Stimulated activated CD8-positive, alpha-beta memory T cell treated with anti-CD3 and anti-CD28 coated beads, Interleukin-4, amount 100 ng/mL, for 4 hours (primary cell): ENCODE measurements at places on chromosomes 4 and X.

DNA sequence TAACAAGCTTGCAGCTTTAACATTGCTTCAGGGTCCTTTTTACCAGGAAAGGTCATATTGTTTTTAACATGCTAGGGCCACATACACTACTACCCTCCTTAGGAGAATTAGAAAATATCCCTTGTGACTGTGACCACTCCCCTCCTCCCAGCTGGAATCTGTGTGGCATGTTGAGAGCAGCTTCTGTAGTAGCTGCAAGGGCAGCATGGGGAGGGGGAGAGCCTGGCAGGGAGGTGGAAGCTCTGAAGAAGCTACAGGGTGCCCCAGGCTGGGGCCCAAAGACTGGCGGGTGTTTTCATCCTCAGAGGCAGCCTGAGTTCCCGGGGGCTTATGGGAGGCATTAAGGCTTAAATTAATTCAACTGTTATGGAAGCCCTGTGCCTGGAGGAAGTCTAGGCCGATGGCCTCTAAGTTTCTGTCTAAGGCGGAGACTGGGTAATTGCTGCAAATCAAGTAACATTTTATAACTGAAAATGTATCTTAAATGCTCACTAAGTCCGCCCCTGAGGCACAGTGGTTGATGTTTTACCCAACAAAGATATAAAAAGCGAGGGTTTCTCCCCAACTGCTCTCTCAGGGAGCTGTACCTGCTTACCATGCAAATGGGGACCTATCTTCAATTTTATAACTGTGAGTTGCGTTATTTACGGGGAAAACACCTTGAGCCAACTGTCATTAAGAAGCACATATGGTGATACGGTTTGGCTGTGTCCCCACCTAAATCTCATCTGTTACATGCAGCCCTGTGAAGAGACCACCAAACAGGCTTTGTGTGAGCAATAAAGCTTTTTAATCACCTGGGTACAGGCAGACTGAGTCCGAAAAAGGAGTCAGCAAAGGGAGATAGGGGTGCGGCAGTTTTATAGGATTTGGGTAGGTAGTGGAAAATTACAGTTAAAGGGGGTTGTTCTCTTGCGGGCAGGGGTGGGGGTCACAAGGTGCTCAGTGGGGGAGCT is 37.4 kb upstream of the STS start:
- no peak for DNase-seq

DNA sequence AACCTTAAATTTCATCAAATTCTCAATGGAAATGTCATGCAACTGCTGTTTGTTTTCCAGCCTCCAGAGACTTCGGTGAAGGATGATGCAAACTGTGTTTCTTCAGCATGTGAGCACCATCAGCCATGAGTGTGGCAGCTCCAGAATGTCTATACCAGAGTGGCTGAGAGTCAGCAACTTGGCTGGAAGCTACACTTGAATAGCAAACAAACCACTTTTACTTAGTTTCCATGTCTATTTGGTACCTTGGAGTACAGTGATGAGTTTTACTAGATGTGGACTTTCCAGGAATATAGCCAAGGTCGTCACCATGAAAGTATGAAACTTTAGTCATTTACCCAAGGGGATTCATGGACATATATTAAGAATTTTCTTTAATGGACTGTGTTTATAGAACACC is 4.3 kb upstream of the IL21 start:
- no peak for DNase-seq

- DNase-seq, result no peak
Measured at GRCh38 chrX:15146515-15146914, 123.4 kb downstream of the ASB9 start.

DNA sequence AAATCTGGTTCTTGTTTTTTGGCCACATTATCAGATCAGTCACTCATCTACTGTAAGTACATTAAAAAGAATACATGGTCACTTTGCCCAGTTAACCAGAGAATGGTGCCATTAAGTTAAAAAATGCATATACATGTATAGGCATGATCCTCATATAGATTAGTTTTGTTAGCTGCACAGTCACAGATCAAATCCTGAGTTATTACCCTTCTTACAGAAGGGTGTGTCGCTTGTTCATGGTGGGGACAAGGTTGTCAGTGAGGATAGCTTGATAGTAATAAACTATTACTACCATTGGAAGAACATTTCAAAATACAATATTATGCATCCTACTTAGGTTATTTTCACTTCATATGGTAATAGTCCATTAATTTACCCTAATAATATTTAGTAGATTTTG is 48.5 kb downstream of the GALNT7 start:
- DNase-seq, result no peak

GRCh38 chr4:147928400-147928799 is 196.5 kb downstream of the ARHGAP10 start:
- DNase-seq, result no peak

GRCh38 chr4:156633847-156634246 is 337.8 kb downstream of the PDGFC start:
- DNase-seq, result no peak

GRCh38 chrX:117851025-117851424 is 265.6 kb downstream of the KLHL13 start:
- no peak for DNase-seq

DNA sequence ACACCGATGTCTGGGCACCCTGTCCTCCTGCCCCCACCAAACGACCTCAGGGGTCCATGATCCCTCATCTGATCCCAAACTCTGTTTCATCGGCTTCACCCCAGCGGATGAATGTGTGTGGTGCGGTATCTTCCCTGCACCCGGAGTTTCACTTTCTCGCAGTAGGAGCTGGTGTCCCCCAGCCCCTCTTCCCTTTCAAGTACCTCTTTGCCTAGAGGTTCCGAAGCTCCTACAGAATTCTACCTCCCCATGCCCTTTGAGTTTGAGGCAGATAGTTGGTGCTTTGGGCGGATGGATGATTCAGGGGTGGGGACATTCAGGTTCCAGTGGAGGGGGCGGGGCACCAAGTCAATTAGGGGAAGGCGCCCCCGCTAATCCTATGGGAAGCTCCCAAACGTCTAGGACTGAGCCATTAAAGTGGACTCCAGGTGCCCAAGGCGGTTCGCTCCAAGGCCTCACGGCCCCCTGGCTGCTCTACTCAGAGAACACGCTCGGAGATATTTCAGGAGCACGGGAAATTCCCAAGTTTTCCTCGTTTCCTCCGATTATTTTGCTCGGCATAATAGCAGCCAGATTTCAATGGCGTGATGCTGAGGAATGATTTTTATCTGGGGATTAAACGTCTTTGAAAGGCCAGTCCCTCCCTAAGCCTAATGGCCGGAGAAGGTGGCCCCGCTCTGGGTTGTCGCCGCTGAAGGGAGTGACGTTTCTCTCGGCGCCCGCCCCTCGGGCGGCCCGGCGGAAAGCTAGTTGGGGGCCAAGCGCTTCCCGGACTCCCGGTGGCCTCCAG is 1.3 kb downstream of the MSX1 start:
- DNase-seq, result no peak

DNA sequence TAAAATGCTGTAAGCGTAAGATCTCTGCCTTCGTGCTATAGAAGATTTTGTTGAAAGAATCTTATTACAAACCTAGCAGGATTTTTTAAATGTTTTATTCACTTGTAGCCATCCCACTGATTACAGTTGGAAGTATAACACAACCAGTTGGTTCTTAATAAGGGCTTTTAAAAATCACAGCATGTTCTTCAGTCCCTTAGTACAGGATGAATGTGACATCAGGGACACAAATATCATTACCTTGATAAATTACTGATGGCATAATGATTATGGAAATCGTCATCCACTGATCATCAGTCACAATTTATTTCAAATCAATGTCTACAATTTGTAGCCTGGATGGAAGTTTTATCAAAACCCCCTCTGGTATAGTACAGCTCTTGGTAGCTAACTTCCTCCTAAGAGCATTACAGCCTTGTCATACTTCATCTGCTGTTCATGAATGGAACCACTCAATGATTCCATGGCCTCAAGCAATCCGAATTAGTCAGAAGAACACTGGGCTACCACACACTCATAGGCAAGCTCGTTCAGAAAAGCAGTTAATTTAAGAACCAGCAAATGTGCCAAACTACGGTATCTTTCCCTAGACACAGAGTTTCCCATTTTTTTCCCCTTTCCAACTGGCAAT is 389.2 kb upstream of the TENM3 start:
- DNase-seq, result no peak

GRCh38 chr4:142585411-142585810 is 260.7 kb downstream of the INPP4B start:
- DNase-seq, result no peak

DNA sequence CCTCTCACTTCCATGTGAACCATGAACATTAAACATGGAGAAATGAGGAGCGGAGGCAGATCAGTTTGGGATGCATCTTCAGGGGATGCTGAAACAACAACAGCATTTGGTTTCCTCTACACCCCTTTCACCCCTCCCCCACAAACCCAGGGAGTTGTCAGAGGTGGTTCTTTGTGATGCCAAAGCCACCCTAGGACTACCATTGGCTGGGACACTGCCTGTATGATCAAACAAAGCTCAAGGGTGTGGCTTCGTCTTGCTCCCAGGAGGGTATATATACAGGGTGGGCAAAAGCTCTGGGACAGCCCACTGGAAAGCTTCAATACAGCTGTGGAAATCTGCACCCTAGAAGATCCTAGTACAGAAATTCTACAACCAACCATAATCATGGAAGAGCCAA is at the start of gene SPANXN4:
TSS of gene SPANXN4 (plus strand) at position 301 of the 400 bp plus-strand sequence. CDS start at position 388, 87 bp downstream.
- DNase-seq, result no peak

DNA sequence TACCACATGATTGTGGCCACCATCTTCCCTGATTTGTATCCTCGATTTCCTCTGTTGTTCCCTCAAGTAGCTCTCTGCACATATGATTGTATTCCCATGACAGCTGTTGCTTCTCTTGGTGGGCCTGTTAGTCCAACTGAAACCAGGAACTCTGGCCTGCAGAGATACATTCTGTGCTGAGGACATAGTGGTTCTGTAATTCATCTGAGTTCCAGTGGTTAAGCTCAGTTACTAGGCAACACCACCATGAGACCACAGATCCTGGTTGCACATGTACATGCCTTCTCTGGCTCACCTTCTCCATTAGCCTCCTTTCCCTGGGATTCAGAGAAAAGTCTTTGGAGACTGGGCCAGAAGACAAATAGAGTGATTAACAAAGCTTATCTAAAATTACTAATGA is 172.1 kb upstream of the SLC7A11 start:
- no peak for DNase-seq

DNA sequence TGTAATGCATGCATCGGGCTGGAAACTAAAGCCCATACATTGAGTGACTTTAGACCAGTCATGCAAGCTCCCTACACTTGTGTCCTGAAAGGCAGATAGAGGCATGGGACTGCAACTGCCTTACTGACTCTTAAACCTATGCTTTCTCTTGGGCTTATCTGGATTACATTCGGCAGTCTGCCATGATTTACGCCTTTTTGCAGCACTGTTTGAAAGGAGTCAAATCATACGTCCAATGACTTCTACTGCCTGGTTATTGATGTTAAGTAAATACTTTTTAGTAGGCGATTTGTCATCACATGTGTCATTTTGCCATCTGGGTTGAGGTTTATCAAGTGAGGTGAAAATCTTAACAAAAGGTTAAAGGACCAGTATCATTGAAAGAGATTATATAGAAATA is 31.5 kb downstream of the SORBS2 start:
- no peak for DNase-seq

DNA sequence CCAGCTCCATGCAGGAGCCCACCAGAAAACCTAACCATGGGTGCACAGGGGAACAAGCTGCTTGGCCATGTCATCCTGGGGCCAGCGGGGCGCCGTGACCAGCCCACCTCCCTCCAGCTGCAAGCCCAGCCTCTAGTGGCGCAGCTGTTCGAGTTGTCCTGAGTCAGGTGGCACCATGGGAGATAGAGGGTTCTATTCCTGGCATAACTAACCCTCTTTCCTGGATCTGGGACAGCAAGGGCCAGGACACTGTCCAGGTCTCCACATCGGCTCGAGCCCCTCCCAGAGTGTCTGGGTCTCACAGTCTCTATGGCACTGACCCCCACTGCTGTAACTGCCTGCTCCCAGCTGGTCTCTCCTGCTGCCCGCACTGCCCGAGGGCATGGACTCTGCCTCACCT is 16.7 kb downstream of the ABLIM2 start:
- no peak for DNase-seq

DNA sequence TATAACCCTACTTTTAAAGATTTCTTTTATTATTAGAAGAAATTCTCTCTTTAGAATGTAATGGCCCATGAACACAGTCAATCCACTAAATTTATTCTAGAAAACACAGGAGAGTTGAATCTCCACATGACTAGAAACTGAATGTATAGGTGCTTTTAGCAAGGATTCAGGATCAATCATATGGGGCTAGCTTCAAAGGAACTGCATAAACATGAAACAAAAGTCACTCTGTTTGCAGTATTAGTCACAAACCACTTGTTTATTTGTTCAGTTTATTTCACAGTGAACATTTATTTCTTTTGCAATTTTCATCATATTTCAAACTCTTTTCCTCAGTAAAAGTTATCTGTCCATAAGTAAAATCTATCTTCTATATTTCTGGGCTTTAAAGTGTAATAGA is 1604.6 kb downstream of the PCDH18 start:
- DNase-seq, result no peak

GRCh38 chr4:152486429-152487389 is 49.2 kb downstream of the FBXW7 start:
- DNase-seq, result no peak

DNA sequence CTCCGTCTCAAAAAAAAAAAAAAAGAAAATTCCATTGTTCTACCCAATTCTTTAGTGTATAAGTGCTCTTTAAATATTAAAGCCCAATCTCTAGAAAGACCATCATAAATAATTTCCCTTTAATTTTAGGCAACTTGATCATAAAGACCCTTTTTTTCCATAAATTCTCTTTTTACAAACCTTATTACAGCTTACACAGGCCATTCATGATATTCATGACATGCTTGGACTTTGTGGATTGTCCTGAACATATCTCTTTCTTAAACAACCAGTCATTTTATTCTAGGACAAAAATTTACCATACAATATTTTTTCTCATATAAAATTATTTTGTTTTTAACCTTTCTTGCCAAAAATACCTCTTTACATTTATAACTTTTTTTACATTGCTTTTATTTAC is 30.5 kb downstream of the TLR8 start:
- DNase-seq, result no peak
